Thoracic aorta endothelial cell (primary cell): ENCODE measurements at places on chromosomes 4 and X. TPM values are rescaled to one million over a fixed set of nuclear protein-coding genes. Genes with fewer than 3 reads are reported as not detected.

EXOC1L gene
- total RNA-seq = not detected in 2 replicates

PALLD gene
- 2.0 and 10.1 TPM in 2 replicates for total RNA-seq

RNF150 gene
- total RNA-seq = 0.13 and 0.22 TPM in 2 replicates

OPRPN gene
- total RNA-seq = not detected in 2 replicates

FRG2 gene
- total RNA-seq = not detected in 2 replicates

JCHAIN gene
- total RNA-seq = not detected in 2 replicates

TBC1D9 gene
- 57.1 and 60.4 TPM in 2 replicates for total RNA-seq

ZFP42 gene
- 0.07 TPM in 1 of 2 replicates, not detected in the other for total RNA-seq

KLHL5 gene
- 87.4 and 89.5 TPM in 2 replicates for total RNA-seq

NCAPG gene
- 104 and 139 TPM in 2 replicates for total RNA-seq

DGAT2L6 gene
- not detected in 2 replicates for total RNA-seq

PRKG2 gene
- total RNA-seq = not detected in 2 replicates

CXCL3 gene
- 0.93 and 1.6 TPM in 2 replicates for total RNA-seq

ZNF141 gene
- total RNA-seq = 19.9 and 20.2 TPM in 2 replicates

SHISA3 gene
- total RNA-seq = 24.2 and 24.5 TPM in 2 replicates

ANOS1 gene
- 1.7 and 2.3 TPM in 2 replicates for total RNA-seq

MUC7 gene
- total RNA-seq = not detected in 2 replicates

DRD5 gene
- total RNA-seq = not detected in 2 replicates

DCAF4L1 gene
- 0.13 and 0.14 TPM in 2 replicates for total RNA-seq

DMD gene
- 7.5 and 8.1 TPM in 2 replicates for total RNA-seq

BRS3 gene
- total RNA-seq = not detected in 2 replicates

DCAF12L2 gene
- not detected in 2 replicates for total RNA-seq

TCEAL4 gene
- total RNA-seq = 36.5 and 36.7 TPM in 2 replicates

NAP1L2 gene
- total RNA-seq = 2.0 and 2.4 TPM in 2 replicates

SFRP2 gene
- total RNA-seq = not detected in 2 replicates

IBSP gene
- total RNA-seq = not detected in 2 replicates

KLHL34 gene
- not detected in 2 replicates for total RNA-seq

L1CAM gene
- 0.27 and 0.50 TPM in 2 replicates for total RNA-seq

IQCM gene
- not detected in 2 replicates for total RNA-seq

SMIM10 gene
- 1.5 and 2.0 TPM in 2 replicates for total RNA-seq

KCNIP4 gene
- total RNA-seq = not detected in 2 replicates

MAGEA2B gene
- total RNA-seq = not detected in 2 replicates

KLB gene
- total RNA-seq = under 0.01 TPM in 1 of 2 replicates, not detected in the other

HHIP gene
- 792 and 893 TPM in 2 replicates for total RNA-seq

NOX1 gene
- total RNA-seq = not detected in 2 replicates

ZCCHC18 gene
- 1.7 and 2.3 TPM in 2 replicates for total RNA-seq

AVPR2 gene
- not detected in 2 replicates for total RNA-seq

DGKQ gene
- total RNA-seq = 12.6 and 14.8 TPM in 2 replicates

ENPEP gene
- total RNA-seq = not detected in 2 replicates

UNC5C gene
- total RNA-seq = under 0.01 and 0.13 TPM in 2 replicates

ELF4 gene
- 19.3 and 25.8 TPM in 2 replicates for total RNA-seq

NLGN4X gene
- under 0.01 TPM in 1 of 2 replicates, not detected in the other for total RNA-seq

CITED1 gene
- total RNA-seq = not detected in 2 replicates

MGARP gene
- total RNA-seq = 4.4 and 45.3 TPM in 2 replicates
